ENCODE measurements at places on chromosomes 11 and 22. TPM values are rescaled to one million over a fixed set of nuclear protein-coding genes. Genes with fewer than 3 reads are reported as not detected.

DNA sequence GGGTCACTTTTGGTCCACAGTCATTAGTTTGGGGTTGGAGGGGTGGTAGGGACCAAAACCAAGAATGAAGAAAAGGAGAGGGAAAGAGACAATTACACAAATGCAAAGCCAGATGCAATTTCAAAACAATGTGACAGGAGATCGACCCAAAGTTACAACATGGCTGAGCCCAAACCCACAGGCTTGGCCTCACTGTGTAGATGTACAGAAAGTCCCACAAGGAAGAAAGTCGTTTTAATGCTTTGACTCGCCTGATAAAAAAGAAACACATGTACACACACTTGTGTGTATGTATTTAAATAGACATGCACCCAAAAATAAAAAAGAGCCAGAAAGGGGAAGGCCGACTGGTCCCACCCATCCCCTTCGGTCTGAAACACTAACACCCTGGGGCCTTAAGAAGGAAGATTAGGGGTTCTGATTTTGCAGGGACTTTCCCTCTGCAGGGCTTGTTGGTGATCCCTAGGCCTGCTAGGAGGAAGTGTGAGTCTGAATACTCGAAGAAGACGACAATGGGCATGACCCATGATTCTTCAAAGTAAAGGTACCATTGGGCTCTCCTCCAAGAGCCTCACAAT is 104.1 kb downstream of the ETS1 start:
- DNase-seq = no peak

Gene CARD16
- not detected for total RNA-seq

- DNase-seq = no peak
Observed at GRCh38 chr22:16962501-16962900, 45.5 kb downstream of the GAB4 start.

DNA sequence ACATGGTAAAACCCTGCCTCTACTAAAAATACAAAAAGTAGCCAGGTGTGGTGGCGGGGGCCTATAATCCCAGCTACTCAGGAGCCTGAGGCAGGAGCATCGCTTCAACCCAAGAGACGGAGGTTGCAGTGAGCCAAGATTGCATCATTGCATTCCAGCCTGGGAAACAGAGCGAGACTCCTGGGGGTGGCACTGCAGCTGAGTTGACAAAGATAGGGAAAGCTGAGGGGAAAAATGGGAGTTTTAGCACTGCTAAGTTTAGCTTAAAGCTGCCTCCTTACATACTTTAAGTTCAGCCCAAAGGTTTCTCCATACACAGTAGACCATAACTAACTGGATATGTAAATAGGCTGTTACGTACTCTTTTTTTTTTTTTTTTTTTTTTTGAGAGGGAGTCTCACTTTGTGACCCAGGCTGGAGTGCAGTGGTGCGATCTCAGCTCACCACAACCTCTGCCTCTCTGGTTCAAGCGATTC is 9.0 kb upstream of the USP28 start:
- DNase-seq = no peak

DNA sequence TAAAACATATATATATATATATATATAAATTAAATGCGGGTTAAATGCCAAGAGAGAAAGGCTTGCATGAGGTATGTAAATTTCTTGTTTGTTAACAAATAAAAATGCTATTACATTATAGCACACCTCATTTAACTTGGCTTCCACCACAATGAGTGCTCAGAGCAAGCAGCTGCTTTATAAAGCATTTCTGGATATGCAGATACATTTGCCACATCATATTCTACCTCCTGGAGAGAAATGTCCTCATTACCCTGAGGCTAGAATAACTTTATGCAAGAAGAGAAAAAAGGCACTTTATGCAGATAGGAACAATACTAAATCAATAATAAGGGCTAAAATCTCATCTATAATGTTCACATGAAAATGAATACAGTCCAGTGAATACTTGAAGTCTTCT is 181.7 kb upstream of the CCDC90B start:
- no peak for DNase-seq

- DNase-seq = no peak
Observed at GRCh38 chr11:75369560-75370255, 18.2 kb upstream of the ARRB1 start.

Gene TSPAN4
- total RNA-seq = 14.3 TPM

GRCh38 chr11:118633979-118634378 is 26.6 kb downstream of the PHLDB1 start:
- DNase-seq = peak; percentile 52

Gene PGAP2
- total RNA-seq = 6.9 TPM

Gene ZDHHC8
- 2.9 TPM for total RNA-seq

Gene LRRC32
- 0.41 TPM for total RNA-seq

- DNase-seq = peak; percentile 33
Observed at GRCh38 chr11:32176223-32176934, 85.5 kb downstream of the RCN1 start.

DNA sequence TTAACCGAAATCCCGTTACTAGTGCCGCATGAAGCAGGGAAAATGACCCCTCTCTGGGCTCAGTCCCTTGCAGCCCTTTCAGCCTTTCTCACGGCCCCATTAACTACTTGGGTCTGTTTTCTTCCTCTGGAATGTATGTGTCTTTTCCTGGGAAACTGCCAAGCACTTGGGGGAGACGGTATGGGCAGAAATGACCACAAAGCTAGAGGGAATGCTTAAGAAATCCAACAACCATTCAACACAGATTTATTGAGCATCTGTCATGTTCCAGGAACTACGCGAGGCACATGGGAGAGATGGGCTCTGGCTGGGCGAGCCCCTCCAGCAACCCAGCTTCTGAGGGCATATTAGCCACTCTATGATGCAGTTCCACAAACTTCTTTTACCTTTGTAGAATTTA is 462.6 kb downstream of the BUD13 start:
- DNase-seq = no peak

GRCh38 chr11:119787074-119787461 is 58.1 kb upstream of the NECTIN1 start:
- DNase-seq = no peak

GRCh38 chr11:31640611-31641010 is 131.0 kb downstream of the ELP4 start:
- no peak for DNase-seq

- DNase-seq = no peak
Observed at GRCh38 chr22:44449061-44449682, 48.9 kb downstream of the RTL6 start.

DNA sequence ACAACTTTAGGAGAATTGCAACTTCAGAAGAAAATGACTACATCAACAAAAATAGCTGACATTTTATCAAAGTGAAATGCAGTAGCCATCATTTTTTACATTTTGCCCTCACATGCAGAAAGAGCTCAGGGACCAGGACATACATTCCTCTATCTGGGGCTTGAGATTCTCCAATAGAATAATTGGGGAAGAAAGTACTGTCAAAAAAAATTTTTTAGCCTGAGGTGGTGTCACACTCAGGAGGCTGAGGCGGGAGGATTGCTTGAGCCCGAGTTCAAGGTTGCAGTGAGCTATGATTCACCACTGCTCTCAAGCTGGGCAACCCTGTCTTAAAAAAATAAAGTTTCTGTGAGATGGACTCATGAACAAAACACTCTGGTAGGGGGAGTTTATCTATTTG is 32.2 kb upstream of the DEPDC7 start:
- no peak for DNase-seq

Gene FJX1
- 50.1 TPM for total RNA-seq

DNA sequence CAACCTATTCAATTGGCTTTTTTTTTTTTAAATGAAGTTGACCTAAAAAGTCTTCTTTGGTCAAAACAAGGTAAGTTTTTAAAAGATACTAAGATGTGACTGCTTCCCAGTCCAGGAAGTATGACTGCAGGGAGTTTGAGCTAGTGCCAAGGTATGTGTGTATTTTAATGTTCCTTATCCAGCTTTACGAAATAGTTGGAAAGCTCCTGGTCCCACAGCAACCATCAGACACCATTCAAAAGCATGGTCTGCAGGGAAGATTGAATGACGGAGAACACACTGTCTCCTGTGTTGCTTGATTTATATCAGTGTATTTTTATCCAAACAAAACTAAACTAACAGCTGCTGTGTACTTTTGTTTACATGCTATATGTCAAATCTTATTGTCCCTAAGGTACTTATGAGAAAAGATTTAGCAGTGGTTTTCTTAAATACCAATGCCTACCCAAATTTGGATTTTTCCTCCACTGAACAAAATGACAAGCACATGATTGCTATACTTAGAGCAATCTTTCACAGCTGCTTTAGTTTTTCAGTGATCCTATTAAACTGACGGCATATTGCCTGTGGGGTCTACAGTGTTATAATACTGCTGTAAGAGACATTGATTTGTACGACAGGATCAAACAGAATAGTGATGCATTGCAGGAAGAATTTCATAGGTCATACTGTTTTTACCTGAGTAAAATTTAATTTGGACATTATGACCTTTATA is 122.9 kb downstream of the DCDC1 start:
- DNase-seq = no peak

DNA sequence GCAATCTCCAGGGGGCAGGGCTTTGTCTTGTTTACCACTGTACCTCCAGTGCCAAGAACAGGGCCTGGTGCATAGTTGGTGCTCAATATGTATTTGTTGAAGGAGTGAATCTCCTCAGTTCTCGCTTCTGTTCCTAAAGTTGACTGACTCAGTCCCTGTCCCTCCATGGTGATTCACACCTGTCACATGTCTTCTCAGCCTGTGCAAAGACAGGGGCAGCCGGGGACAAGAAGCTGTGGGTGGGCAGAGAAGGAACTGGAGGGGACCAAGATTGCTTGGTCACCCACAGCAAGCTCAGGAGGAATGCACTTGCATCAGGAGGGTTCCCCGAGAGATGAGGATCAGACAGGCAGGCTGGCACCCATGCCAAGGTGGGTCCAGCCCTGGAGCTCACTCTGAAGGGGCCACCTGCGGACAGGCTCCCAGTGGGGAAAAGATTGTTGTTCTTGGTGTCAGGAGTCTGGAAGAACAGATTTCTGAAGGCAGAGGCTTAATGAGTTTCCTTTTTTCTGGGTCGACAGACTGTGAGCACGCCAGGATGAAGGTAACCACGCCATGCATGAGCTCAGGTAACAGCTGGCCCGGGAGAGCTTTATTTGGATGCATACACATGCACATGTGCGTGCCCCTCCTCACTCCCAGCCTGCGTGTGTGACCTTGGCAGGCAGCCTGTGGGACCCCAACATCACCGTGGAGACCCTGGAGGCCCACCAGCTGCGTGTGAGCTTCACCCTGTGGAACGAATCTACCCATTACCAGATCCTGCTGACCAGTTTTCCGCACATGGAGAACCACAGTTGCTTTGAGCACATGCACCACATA is 16.9 kb downstream of the IL17RA start:
- DNase-seq = no peak

- no peak for DNase-seq
Observed at GRCh38 chr11:9148727-9149126, 57.3 kb upstream of the SCUBE2 start.

Gene GAB4
- not detected for total RNA-seq

Gene KDM2A
- total RNA-seq = 35.5 TPM

GRCh38 chr11:111932611-111932950 is 4.6 kb upstream of the DIXDC1 start:
- no peak for DNase-seq

DNA sequence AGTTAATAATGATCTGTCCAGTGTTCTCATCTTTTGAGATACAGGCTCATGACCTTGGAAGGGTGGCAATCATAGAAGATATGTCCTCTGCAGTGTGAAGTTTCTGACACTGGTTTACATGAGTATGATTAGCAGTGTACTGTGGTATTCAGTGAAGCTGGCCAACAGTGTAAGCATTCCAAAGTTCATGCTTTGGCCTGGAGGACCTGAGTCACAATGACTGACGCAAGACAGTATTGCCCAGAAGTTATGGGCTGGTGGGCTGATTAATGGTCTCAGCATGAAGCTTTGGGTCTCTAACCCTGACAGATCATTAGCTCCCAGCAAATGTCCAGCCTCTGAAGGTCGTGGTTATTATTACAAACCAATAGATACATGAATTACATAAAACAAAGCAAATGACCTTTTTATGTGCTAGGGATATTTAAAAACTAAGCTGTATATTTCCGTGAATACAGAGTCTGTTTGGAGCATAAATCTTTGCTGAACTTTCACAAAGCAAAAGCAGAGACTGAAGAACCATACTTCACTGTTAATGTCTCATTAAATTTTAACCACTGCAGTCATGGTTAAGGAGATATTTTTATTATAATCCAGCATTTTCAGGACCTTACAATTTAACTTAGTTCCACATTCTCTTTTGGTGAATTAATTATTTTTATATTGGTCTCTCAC is 28.3 kb upstream of the USP47 start:
- DNase-seq = no peak

DNA sequence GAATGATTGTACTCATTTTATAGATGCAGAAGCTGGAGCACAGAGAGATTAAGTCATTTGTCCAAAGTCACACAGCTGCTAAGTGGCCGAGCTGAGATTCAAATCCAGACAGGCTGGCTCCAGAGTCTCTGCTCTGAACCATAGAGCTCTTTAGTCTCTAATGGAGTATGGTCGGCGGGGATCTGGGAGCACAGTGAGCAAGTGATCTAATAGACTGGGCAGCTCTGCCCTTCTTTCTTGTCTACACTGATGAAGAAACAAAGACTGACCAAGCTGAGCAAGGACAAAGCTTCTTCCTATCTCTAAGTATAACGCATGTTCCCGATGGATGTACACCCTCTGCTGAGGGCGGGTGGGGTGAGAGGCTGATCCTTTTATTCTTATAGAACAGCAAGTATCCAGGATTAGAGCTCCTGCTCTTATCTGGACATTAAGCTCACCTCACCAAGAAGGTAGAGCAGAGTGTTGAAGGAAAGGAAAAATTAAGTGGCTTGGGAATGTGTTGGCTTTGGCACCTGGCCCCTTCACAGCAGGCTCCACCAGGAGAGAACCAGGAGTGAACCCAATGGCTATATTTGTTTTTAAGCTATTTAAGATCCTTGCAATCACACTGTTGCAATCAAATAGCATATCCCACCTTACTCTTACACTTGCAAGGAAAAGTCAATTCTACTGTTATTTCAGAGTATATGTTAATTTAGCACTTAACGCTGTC is 68.7 kb downstream of the ETS1 start:
- no peak for DNase-seq

Gene B3GAT1
- 47.3 TPM for total RNA-seq

Gene LYVE1
- total RNA-seq = 6.9 TPM

Gene SLC16A8
- total RNA-seq = 3.7 TPM

GRCh38 chr22:45889539-45890350 is 87.2 kb downstream of the WNT7B start:
- DNase-seq = peak; percentile 66

Data from frontal cortex (tissue), 4 donors.